SHP77 (cell line): ENCODE measurements at places on chromosomes 11 and 22.

- DNase-seq = no peak
Observed at GRCh38 chr11:134346976-134347350, 15.2 kb downstream of the GLB1L2 start.

DNA sequence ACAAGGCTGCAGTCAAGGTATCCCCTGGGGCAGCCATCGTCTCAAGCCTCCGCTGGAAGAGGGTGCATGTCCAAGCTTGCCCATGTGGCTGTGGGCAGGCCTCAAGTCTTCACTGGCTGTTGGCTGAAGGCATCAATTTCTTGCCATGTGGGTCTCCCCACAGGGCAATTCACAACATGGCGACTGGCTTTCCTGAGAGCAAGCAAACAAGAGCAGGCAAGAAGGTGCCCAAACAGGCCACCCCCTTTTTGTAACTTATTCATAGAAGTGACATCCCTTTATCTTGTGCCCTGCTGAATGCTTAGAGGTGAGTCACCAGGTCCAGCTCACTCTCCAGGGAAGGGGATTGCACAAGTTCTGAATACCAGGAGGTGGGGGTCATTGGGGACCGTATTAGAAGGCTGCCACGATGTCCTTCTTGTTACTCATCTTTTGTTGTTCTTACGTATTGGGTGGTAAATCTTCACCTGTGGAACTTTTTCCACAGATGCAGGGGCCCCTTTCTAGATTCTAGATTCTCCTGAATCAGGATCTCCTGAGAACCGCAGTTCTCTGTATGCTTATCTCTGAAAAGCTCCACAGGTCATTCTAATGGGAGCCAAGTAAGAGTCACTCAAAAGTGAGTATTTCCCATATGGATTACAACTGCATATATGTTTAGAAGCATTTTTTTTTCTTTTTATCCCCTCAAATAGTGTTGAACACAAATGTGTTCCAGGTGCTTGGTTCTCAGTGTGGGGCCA is 44.2 kb upstream of the MICAL2 start:
- DNase-seq = no peak

GRCh38 chr22:19385221-19385906 is 46.2 kb downstream of the HIRA start:
- DNase-seq = no peak

- DNase-seq = peak; percentile 55
Observed at GRCh38 chr11:61899146-61899841, 7.9 kb upstream of the FADS3 start.

DNA sequence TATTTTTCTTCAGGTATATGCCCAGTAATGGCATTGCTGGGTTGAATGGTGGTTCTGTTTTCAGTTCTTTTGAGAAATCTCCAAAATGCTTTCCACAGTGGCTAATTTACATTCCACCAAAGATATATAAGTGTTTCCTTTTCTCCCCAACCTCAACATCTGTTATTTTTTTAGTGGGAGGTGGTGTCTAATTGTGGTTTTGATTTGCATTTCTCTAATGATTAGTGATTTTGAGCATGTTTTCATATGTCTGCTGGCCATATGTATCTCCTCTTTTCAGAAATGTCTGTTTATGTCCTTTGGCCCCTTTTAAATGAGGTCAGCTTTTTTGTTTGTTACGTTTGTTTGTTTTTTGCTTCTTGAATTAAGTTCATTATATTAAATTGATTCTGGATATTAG is 760.2 kb downstream of the KCNA4 start:
- DNase-seq = no peak
